ENCODE measurements at places on chromosomes 12 and 14.

DNA sequence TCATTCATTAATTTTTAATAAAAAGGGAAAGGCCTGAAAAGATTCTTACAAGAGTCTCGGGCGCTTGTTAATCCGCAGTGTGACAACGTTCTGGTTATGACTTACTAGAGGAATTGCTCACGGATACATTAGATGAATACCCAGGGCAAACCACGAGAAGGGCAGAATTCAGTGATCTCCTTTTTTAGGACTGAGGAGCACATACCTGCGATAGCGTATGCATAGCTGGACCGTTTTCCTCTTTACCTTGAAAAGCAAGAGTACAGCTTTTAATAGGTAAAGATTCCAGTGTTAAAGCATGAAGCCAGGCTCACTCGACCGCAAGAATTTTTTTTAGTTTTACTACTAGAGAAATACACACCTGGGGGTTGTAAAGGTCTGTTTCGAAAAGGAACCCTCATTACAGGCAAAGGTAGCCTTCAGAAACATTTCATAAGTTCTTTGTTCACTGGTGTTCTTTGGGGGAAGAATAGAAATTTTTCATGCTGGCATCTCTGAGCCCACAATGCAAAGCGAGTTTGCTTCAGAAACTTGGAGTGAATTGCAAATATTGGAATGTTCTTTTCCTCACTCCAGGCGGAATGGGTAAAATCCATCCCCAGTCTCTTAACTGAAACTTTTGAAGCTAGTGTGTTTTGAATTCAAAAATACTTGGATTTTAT is 953 bp downstream of the MAPK1IP1L start:
- peak; percentile 14 for DNase-seq

- no peak for DNase-seq
Observed at GRCh38 chr12:1665366-1665765, 25.5 kb upstream of the ADIPOR2 start.

DNA sequence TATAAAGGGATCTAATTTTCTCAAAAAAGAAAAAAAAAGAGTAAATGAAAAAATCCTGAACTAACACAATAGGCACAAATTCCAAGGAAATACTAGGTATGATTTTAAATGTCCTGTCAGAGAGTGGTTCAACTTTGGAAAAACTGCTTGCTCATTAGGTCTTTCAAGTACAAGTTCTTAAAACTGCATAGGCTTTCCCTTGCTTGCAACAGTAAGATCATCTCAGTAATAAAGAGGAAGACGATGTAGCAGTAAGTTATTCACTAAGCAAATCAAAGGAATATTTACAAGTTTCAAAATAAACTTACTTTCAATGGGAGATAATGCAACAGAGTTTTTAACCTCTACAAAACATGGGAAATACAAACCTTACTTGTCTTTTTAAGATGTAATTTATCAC is 21.6 kb downstream of the CORO1C start:
- no peak for DNase-seq

- no peak for DNase-seq
Observed at GRCh38 chr14:25909045-25909747, 688.6 kb downstream of the NOVA1 start.

DNA sequence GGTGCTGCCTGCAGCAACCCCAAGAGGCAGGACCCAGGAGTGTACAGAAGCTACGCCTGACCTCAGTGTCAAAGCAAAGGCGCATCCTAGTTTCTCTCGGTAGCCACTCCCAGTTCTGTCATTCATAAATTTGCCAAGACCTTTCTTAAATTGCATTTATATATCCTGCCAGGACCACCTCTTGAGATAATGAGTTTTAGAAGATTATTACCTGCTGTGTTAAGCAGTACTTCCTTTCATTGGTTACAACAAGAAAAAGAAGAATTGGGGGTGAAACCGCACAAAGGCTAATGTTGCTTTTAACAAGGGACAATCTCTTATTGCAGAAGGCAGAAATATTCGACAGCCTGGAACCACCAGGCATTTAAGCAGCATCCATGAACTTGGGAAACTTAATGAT is 57.8 kb downstream of the CIT start:
- DNase-seq = no peak

GRCh38 chr12:28941248-28941647 is 207.8 kb upstream of the FAR2 start:
- no peak for DNase-seq

GRCh38 chr14:73728717-73729330 is 14.6 kb upstream of the PNMA1 start:
- DNase-seq = peak; percentile 95

Measured in CD4-positive, alpha-beta T cell treated with Interleukin-17A for 4 hours (primary cell).